Esophagus muscularis mucosa (tissue), 4 donors: ENCODE measurements at places on chromosomes 13 and 19. TPM values are rescaled to one million over a fixed set of nuclear protein-coding genes. Genes with fewer than 3 reads are reported as not detected.

DNA sequence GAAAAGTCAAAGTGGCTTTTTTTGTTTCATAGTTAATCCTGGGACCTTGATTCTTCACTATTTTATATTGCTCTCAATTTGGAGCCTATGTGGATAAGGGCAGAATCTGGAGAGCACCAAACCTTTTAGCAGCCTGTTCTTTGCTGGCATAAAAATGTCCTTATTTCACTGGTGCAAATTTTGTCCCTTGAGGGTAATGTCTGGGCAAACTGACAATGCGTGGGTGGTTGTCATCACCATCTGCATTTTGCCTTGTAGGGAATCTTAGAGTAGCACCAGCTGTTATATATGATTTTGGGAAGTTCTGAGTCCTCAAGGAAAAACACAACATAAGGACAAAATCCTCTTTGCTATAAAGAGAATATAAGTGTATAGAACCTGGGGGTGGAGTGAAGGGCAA is 336.9 kb upstream of the HTR2A start:
- DNase-seq: no peak

DNA sequence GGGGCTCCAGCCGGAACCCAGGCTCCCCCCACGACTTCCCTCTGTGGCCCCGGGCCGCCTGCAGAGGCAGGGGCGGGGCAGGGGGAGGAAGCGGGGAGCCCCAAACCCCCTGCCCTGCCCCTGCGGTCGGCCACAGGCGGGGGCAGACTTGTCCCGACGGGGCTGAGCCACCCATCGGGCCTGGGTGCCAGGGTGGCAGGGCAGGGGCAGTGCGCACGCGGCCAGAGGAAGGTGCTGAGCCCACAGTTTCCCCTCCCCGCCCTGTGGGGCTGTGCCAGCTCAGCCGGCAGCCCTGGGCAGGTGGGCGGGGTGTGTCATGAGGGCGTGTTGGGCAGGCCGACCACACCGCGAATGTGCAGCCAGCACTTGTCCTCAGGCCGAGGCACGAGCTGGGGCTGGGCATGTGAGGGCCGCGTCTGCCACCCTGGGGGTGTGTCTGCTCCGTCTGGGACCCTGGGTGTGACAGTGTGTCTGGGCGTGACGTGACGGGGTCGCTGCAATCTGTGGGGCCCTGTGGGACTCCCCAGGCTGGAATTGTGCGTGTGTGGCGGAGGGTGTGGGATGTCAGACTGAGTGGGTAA is 17.7 kb downstream of the CCDC97 start:
- DNase-seq: no peak

The RNF6 gene
- total RNA-seq: 17.0 TPM

DNA sequence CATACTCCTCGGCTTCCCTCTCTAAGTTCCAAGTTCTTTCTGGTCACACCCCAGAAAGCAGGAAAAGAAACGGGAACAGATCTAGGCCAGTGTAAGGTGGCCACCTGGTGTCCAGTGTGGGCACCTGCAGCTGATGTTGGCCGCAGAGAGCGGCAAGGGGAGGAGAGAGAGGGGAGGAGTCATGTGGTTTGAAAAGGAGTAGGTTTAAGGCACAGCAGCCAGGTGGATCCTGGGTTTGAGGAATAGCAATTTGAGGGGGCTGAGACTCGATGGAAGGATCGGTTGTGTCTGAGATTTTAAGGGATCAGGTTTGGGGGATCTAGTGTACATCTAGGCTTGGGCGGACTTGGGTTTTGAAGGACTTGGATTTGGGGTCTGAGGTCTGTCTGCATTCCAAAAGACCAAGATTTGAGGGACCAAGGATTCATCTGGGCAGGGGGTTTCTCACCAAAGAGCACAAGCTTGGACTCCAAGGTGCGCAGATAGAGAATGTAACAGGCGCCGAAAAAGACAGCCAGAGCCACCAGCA is 1.2 kb downstream of the RABAC1 start:
- no peak for DNase-seq

The CEACAM21 gene
- total RNA-seq: not detected

GRCh38 chr13:59643364-59643841 is 520.3 kb downstream of the DIAPH3 start:
- peak; percentile 53 for DNase-seq

The PCP2 gene
- not detected for total RNA-seq

The NKPD1 gene
- total RNA-seq: not detected

DNA sequence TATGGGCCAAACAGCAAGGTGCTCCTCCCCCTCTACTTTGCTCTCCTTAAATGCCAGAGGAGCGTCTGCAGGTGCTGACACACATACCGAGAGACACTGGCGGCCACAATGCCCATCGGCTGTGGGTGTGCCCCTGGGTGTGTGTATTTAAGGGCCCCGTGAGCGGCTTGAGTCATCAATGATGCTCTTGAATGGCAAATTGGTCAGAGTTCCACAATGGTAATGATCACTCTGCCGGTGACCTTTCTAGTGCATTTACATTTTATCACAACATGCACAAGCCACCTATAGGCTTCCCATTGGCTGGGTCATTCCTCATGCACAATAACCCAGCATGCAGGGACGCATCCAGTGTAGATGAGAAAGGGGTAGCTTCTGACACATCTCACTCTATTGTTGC is 124.8 kb downstream of the ZNF536 start:
- no peak for DNase-seq

DNA sequence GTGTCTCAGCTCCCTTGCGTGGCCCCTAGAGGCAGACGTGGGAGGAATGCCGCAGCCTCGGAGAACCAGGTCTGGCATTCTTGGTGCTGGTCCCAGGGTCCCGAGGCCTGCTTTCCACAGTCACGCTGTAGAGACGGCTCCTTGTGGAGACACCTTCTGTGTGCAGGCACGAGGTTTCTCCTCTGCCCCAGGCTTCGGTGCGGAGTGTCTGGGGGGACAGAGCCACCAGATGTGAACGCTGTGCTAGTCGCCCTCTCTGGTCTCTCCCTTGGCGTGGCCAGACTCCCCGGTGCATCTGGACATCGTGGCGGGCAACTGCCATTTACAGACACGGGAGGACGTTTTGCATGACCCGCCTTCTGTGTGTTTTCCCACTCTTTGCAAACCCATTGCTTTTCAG is 7.5 kb upstream of the TMEM255B start:
- DNase-seq: no peak

The LHFPL6 gene
- 75.9 TPM for total RNA-seq

DNA sequence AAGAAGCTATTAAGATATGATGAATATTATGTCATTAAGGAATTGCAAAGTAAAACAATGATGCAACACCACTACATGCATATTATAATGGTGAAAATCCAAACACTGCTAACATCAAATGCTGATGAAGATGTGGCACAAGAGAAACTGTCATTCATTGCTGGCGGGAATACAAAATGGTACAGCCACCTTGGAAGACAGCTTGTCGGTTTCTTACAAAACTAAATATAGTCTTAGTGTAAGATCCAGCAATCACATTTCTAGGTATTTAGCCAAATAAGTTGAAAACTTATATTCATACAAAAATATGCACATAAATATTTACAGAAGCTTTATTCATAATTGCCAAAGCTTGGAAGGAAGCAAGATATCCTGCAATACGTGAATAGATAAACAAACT is 114.9 kb upstream of the EDNRB start:
- DNase-seq: no peak

- DNase-seq: no peak
Measured at GRCh38 chr13:40153516-40153915, 498.1 kb downstream of the COG6 start.

The GRWD1 gene
- total RNA-seq: 28.4 TPM

The NLRP7 gene
- not detected for total RNA-seq

The FAM216B gene
- total RNA-seq: not detected

The KLK11 gene
- not detected for total RNA-seq
